ENCODE measurements at places on chromosomes 1 and 21.

- no peak for DNase-seq
Observed at GRCh38 chr1:234661317-234661928, 51.4 kb upstream of the IRF2BP2 start.

DNA sequence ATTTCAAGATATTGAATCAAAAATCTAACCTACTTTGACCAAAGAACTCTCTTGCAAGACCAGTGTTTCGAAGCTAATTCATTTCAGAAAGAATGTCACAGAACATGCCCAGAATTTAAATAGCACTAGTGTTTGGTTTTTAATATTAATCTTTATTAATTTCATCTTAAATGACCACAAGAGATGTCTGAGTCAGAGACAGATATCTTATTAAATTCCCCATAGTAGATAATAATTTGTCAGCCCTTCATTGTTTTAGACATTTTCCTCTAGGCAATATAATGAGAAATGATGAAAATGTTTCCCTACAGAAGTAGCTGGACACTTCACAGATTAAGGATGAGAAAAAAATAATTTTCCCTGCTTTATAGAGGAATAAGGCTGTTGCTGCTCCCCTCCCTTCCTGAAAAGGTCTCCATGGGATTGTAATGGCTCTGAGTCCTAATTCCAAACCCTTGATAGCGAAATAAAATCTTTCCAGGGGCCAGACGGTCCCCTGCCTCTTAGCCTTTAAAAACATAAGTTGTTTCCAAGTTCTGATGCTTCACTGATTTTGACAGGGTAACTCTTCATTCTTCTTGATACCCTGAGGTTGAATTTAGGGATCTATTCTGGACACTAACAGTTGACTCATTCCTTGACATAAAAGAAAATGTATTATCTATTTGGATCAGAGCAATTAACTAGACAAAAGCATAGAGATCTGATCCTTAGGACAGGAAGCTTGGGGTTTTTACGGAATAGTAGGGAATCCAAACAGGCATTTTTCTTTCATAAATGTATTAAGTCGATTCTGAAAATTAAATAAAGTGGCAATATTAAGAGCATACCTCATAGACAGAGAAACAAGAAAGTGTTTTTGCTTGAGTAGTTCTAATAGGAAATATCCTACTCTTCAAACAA, 820.8 kb downstream of the BRINP3 start:
- DNase-seq, result no peak

DNA sequence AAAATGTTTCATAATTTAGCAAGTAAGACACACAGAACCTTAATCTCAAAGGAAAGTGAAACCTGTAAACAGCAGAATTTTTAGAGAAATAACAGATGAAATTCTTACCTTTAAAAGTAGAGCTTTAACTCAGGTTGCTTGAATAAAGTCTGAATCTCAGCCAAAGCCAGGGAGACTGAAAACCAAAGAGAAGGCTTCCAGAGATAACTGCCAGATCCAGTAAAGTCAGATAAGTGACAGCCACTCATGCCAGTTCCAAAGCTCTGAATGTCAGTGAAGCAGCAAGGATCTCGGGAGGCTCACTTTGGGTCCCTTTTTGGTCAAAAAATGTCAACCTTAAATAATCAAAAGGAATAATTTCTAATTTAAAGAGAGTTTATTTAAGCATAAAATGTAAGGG, 199.9 kb upstream of the CHRM3 start:
- DNase-seq, result no peak

DNA sequence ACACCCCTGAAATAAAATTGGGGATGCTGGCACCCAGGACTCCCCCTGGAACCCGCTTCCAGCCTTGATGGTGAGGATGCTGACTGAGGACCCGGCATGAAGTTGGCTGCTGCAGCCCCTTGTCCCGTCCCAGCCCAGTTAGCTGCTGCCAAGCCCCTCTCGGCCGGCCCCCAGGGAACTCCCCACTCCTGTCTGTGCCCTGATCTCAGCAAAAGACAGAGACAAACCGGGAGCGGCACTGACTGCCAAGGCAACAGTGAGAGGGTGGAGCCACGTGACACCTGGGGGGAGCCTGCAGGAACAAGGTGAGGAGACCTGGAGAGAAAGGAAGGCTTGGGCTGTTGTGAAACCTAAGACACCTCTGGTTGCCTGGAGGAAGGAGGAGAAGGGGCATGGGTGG, 24.7 kb downstream of the CASZ1 start:
- DNase-seq, result no peak

DNA sequence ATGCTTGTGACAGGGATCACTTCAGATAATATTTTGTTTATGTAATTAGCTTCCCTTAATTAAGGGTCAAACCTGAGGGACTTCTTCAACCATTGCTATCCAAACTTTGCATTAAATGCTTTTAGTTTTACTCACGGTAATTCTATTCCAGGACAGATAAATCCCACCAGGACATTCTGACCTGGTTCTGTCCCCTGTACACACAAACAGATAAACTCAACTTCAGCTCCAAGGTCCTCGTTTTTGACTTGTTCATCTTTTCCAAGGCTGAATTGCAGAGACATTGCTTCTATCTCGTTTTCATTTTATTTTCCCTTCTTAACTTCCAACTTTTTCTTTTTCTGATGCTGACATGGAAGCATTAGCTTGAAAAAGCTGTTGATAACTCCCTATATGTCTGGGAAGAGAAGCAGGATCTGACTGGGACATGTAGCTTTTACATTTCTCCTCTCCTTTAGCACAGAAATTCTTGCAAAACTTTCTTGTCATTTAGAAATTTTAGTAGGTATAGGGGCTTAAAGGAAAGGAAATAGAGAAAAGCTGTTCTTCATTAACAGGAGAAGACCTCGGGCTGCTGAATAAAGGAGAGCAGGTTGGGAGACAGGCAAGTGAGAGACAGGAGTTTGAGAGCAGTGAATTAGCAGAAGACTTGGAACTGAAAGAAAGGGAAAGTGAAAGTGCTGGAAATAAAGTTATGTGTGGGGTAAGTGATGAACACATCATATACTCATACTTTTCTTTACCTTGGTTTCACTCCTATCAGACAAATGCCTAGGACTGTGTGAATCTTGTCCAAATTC, 231.7 kb upstream of the B3GALT2 start:
- peak; percentile 55 for DNase-seq

DNA sequence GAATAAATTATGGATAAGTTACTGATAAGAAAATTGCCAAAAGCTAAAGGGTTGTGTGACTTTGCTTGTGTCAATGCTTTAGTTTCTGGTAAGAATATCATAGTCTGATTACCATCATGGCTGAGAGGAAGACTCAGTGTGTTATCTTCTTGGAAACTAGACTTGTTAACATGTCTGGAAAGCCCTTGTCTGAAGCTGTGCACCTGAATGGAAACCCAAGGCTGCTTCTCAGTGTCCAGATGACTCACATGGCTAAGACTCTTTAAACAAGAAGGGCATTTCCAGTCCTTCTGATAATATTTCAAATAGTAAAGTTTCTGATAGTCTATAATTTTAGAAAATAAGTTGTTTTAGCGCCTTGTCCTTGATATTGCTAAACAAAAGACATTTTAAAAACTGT, 1092.7 kb downstream of the PLA2G4A start:
- DNase-seq, result no peak

GRCh38 chr1:60898413-60898812, 183.9 kb upstream of the NFIA start:
- no peak for DNase-seq

- DNase-seq, result no peak
Observed at GRCh38 chr1:62012836-62013235, 181.8 kb upstream of the L1TD1 start.

GRCh38 chr21:41616031-41616591, 108.2 kb upstream of the TMPRSS2 start:
- DNase-seq, result peak; percentile 95

- no peak for DNase-seq
Observed at GRCh38 chr1:21317035-21317689, 26.9 kb upstream of the ECE1 start.

GRCh38 chr21:39869141-39869818, 2.0 kb downstream of the PCP4 start:
- DNase-seq, result no peak

DNA sequence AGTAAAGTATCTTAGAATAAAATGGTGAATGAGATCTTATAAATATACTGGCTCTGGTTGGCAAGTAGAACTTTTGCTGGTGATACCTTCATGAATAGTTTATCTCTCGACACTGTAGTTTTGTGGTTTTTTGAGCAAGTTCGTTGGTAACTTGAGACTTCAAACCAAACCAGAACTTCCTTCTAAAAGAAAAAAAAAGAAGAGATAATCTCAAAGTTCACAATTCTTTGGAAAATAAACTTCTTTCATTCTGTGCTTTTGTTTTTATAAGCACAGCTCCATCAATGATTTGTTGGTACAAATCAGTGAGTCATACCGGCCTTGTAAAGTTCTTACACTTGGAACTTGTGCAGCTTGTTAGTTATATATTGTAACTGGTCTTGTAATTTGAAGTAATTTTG, 2.3 kb downstream of the HIPK1 start:
- peak; percentile 48 for DNase-seq

- no peak for DNase-seq
Observed at GRCh38 chr1:21052034-21052433, 124.7 kb downstream of the EIF4G3 start.

DNA sequence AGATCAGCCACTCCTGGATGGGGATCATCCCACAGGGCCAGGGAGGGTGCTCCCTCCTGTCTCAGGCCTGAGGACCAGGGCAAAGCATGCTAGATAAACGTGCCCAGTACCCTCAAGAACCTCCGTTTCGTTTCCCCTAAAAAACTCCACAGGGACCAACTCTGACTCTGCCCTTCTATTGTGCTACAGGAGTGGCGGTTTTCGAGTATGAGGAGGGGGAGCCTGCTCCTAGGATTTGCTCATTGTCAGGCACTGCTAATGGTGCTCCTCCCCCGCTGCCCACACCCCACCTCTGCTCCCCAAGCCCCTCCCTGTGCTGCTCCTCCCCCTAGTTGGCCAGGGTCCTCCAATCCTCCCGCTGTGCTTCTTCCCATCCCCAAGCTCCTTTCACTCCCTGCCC, 32.0 kb downstream of the PGBD5 start:
- DNase-seq, result no peak

DNA sequence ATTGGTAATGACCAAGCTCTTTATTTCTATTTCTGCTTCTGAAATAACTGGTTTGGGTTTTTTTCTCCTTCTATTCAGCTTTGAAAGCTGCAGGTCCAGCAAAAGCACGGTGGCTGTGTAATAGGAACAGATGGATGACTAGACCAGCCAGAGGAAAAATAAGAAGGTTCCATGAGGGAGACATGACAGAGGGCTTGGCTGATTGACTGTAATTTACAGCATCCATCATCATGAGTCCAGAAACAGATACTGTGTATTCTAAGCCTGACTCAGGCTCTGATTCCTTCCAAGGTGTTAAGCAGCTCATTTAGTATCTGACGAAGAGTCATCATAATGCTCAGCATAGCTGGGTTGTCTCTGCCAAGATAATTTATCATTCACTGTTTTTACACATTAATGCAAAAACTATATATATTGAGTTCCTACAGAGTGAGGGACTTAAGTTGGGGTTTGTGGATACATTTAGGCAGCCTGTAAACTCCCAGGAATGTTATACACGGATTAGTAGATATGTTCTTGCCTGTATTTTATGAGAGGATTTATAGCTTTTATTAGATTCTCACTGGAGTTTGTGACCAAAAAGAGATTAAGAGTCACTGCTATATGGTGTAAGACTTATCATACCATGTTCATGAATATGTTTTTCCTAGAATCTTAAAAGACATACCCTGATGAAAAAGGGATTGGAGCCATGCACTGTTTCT, 72.6 kb downstream of the SGIP1 start:
- no peak for DNase-seq

DNA sequence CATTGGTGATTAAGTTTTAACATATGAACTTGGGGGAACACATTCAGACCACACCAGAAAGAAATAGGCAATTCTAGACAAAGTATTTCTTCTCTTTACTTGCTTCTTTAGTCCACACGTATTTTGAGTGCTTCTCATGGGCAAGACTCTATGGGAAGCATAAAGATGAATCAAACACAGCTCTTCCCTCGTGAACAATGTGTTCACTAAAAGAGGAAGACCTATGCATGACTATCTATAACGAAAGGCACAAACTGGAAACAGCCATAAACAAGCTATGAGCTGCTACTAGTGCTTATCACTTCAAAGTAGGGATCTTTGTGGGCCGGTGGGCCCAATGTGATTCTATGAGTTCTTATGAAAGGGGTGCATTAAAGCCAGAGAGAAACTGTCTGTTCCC, 53.0 kb upstream of the PRDX6 start:
- no peak for DNase-seq

DNA sequence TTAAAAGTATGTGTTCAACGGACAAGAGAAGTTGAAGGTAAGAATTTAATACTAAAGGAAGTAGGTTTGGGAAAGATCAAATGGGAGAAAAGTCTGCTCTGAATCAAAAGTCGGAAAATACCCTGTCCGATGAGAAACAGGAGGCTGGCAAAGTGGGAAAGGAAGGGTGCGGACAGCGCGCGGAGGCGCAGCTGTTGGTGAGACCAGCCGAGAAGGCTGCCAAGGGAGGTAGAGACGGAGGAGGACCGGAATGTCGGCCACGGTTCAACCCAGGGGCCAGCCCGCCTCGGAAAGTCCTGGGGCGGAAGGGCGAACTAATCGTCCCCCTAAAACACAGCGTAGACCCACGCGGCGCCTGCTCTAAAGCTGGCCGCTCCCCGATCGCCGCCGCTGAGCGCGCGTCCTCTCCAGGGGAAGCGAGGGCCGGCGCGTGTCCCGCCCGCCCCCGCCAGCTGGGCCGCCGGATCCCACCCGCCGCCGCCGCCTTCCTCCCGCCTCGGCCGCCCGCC, 639 bp upstream of the SPATA1 start:
- peak; percentile 72 for DNase-seq

- no peak for DNase-seq
Observed at GRCh38 chr1:9422911-9423505, 116.3 kb upstream of the SLC25A33 start.

GRCh38 chr1:177451191-177451590, 280.4 kb downstream of the BRINP2 start:
- no peak for DNase-seq

DNA sequence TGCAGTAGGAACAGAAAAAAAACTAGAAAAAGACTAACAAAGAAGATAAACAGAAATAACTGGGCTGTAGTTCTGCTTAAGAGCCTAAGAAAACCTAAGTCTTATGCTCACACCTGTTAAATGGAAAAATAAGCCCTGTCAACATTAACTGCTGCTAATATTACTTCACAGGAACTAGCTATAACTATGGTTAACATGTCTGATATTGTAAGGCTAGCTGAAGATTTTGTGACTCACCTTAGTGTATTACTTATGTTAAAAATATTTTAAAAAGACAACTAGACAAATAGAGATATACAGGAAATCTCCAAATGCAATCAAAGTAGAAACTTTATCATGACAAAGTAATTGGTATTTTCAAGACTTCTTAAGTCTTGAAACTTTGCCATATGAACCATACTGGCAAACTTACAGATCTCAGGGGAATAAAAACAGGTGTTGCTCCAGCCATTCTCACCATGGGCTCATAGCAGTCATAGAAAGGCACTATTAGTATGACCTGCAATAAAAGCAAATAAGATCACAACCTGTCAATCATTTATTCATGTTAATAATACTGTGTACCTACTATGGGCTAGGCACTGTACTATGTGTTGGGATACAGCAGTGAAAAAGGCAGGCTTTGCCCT, 30.7 kb downstream of the KYAT3 start:
- DNase-seq, result no peak

GRCh38 chr1:153505576-153505975, 30.2 kb downstream of the S100A6 start:
- peak; percentile 14 for DNase-seq
